ENCODE measurements at places on chromosomes 1 and 21.

DNA sequence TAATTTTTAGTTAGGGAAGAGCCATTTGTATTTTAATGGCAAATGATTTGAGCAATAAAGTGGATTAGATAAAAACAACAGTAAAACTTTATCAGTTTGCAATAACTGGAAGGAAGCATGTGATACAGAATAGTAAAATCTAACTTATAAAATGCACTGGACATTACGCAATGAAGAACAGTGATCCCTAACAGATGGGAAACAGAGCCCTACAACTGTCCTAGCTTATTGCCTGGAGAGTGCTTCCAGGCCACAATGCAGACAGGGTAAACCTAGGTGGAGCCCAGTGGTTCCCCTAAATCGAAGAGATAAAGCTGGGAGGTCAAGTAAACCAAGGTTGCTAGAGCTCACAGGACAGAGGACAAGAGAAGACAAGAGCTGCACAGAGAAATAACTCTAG, 7.0 kb downstream of the OMA1 start:
- DNase-seq: no peak

DNA sequence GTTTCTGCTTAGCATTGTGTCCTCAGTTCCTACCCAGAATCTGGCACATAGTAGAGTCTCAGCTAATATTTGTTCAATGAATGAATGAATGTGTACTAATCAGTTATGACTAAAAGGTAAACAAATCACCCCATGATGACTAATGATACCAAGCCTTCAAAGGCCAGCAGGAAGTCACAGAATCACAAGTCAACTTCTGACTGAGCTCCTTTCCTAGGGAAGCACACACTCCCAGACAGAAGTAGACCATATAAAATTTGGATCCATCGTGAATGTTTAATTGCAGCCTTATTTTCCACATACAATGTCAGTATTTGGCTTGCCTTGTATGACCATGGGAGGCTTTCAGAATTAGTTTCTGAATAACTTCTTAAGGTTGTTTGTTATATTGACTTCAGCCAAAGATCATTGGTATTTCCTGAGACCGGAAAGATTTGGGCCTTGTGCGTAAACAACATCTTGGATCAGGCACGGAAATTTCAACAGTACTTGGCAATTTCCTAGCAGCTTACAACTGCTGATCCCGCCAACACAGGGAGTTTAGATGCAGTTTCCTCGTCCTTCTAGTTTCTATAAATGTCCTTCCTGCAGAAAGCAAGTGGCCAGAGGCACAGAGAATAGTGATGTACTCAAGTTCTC, 185.9 kb upstream of the ATP1B1 start:
- no peak for DNase-seq

DNA sequence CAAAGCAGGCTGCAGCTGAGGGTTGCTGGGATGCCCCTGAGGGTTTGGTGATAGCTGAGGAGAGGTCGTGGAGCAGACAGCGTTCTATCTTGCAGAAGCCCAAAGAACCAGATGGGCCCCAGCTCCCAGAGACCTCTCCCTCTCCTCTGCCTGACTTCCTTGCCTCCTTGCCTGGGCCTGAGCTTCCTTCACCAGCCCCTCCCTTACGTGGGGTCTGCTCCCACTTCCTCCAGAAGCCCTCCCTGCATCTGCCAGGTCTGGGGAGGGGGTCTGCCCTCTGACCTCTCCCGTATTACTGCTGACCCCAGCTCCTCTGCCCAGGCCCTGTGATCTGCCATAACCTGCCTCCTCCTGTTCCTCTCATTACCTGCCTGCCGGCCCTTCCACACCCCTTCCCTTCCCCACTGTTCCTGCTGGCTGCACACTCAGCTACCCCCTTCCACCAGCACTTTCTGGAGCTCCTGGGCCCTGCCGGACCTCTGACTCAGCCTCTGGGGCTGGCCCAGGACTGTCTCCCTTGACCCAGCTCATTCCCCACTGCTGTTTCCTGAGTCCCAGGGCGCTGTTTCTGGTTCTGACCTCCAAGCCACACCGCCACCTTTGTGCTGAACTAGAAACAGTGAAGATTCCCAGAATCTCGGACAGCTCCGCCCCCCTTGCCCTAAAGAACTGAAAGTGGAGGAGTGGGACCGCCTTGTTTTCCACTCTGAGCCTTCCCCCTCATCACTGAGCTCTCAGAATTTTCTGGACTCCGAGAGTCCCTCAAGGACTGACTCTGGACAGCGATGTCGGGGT, 237.7 kb upstream of the C1orf174 start:
- DNase-seq: no peak

- no peak for DNase-seq
Measured at GRCh38 chr1:7614576-7615074, 156.5 kb upstream of the VAMP3 start.

DNA sequence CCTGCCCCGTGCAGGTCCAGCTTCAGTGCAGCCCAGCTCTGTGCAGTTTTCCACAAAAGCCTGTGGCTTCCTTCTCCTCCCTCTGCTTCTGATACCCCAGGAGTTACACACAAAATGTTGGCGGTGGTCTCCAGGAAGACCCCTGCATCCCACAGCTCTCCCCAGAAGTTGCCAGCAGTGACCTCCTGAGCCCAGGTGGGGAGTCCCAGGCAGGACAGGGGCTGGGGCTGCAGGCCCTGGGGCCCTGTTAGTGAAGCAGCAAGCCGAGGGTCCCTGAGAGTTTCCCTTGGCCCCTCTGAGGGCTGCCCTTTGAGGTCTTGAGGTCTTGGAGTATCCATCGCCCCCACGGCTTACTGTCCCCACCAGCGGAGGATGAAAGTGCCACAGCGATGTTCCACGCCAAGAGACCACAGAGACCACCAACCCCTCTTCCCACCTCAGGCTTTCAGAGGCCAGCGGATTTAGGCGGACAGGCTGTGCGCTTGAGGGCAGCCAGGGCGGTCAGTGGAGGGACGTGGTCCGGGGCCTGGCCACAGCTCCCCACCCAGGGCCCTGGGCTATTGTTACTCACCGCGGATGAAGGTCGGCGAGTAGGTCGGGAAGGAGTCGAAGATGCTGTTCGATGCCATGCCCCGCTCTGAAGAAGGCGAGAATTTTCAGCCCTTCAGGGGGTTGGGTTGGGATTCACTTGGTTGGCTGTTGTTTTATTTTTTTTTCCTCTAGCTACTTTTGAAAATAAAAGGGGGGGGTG, 34.0 kb upstream of the RUNX3 start:
- DNase-seq: no peak

GRCh38 chr1:88266051-88266450, 418.0 kb upstream of the PKN2 start:
- DNase-seq: no peak

DNA sequence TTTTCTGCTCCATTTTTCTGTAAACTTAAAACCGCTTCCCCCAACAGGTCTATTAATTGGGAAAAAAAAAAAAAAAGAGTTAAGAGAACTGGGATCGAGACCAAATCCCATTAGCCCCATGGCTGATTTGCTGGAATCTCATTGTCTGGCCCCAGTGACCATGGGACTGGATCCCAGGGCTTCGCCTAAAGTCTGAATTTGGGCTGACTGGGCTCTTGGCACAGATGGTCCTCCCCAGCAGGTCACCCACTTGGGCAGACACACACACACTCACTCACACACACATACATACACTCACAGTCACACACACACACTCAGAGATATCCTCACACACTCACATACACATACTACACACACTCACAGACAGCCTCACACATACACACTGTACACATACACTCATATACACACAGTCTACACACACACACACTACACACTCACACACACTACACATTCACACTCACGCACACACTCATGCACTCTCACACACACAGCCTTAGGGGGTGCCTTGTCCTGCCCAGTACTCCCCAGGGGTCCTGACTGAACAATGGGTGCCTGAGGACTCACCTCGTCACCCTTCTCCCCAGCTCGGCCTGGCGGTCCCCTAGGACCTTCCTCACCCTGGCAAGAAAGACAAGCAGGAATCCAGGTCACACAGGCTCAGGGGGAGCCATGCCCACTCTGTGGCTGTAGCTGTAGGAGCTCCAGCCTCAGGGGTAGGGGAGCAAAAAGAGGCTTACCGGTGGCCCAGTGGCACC, 7.5 kb downstream of the COL9A2 start:
- DNase-seq: no peak

GRCh38 chr1:91015794-91016550, 5.9 kb downstream of the ZNF644 start:
- DNase-seq: no peak

DNA sequence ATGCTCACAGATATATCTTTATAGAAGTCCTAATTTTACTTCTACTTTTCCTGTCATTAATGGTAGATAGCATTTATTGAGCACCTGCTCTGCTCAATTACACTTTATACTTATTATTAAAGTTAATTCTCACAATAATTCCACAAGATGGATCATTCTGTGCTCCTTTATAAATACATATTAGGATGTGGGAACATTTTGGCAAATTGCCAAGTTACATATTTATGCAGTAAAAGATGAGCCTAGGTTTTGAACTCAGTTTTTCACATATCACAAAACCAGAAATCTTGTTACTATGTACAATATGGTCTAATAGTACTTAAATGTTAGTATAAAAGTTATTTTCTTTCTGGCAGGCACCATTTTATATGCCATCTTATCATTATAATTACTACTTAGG, 895.0 kb upstream of the B3GALT2 start:
- no peak for DNase-seq

DNA sequence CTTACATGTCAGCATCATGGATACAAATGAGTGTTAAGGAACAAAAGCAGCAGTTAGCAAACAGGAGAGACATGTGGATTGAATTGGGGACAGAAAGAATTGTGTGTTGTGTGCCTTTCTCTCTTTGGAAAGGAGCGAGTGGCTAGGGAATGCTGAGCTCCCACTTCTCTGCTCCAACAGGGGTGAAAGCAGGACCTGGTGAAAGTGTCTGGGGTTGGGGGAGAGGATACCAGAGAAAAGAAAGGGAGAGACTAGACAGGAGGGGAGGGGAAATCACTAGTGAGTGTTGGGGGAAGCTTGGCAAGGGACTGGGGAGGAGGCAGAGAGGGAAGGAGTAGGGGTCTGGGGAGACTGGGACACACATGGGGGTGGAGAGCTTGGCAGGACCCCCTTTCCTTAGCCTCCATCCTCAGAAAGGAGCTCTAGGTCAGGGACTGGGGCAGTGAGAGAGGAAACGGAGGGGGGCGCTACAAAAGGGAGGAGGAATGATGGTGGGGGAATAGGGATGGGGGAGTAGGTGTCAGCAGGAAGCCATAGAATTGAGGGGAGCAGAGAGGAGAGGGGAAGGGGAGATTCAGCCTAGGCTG, 2.2 kb downstream of the KIRREL1 start:
- DNase-seq: no peak

- no peak for DNase-seq
Measured at GRCh38 chr1:170959385-170959784, 24.1 kb downstream of the MROH9 start.

- no peak for DNase-seq
Measured at GRCh38 chr1:235483090-235483489, 21.2 kb downstream of the B3GALNT2 start.

- no peak for DNase-seq
Measured at GRCh38 chr1:95117207-95118066, at the start of gene TLCD4. TSS of gene TLCD4 (plus strand) at chr1:95117355. CDS start at chr1:95143902, 26,547 bp downstream.

- DNase-seq: no peak
Measured at GRCh38 chr1:236120721-236121153, 21.6 kb upstream of the GPR137B start.

GRCh38 chr1:228289239-228289849, 81.5 kb downstream of the OBSCN start:
- no peak for DNase-seq
